Neural progenitor cell (in vitro differentiated cells): ENCODE measurements at places on chromosomes 4 and X. TPM values are rescaled to one million over a fixed set of nuclear protein-coding genes. Genes with fewer than 3 reads are reported as not detected.

- no peaks in the 10 kb centered on the region for H3K4me1 ChIP-seq
- H3K36me3 ChIP-seq = no peaks in the 10 kb centered on the region
- peaks cover 1% of the 10 kb centered on the region for H3K27me3 ChIP-seq
- no peak overlapping the region for H3K4me3 ChIP-seq
Measured at GRCh38 chr4:109294006-109294405, 8.5 kb downstream of the COL25A1 start.

DNA sequence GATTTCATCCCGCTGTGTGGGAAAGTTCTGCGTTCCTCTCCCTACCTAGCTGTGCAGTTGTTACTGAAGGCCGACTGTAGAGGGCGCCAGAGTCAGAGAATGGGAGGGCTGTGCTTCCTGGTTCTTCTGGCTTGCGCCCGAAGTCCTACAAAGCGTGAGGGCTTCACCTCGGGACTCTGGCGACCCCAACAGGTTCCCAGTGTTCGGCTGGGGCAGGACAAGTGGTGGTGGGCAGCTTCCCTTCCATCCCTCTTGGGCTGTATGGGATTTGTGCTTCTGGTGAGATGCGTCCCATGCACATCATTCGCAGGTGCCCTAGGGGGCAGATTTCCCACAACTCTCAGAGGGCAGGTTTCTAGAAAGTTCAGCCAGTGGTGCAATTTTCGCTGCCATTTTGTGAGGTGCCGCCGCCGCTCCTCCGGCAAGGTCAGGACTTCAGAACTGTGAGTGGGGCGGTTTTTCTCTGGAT is 27.3 kb downstream of the CT45A1 start:
- peak; percentile 5 for DNase-seq
- no peaks in the 10 kb centered on the region for H3K4me1 ChIP-seq
- no peak overlapping the region for H3K4me3 ChIP-seq
- no peak overlapping the region for H3K27ac ChIP-seq

GRCh38 chr4:162865102-162865501 is 301.6 kb downstream of the NAF1 start:
- no peak overlapping the region for H3K4me3 ChIP-seq
- H3K36me3 ChIP-seq = no peaks in the 10 kb centered on the region
- H3K27ac ChIP-seq = no peak overlapping the region
- DNase-seq = no peak

DNA sequence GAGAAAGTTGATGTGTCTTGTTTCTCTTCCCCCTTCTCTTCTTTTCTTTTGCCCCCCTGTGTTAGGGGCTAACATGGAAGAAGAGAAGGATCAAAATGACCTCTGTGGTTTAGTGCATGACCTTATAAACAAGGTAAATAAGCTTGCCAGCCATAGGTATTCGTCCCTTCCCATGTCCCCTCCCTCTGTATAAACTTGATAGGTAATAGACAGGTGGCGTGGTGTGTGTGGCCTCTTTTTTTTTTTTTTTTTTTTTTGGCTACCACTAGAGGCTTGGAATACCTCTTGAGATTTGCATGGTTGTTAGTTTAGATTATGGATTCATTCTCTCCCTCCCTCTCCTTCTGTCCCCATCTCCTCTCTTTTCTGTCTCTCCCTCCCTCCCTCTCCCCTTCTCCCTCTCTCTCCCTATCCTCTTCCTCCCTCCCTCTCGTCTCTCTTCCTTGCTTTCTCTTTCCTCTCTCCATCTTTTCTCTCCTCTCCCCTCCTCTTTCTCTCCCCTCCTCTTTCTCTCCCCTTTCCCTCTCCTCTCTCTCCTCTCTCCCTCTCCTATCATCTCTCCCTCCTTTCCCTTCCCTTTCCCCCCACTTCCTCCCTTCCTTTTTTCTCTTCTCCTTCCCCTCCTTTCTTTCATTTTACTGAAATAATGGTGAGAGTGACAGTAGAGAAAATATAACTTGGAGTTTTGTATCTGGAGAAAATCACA is 134.4 kb downstream of the AFF1 start:
- H3K27me3 ChIP-seq = no peaks in the 10 kb centered on the region
- H3K27ac ChIP-seq = no peak overlapping the region
- peaks cover 19% of the 10 kb centered on the region for H3K4me1 ChIP-seq
- no peaks in the 10 kb centered on the region for H3K36me3 ChIP-seq
- no peak for DNase-seq

- DNase-seq = peak; percentile 36
- H3K4me1 ChIP-seq = peaks cover 36% of the 10 kb centered on the region
- H3K27ac ChIP-seq = no peak overlapping the region
- no peak overlapping the region for H3K4me3 ChIP-seq
- H3K27me3 ChIP-seq = no peaks in the 10 kb centered on the region
Measured at GRCh38 chrX:107731831-107732502, 43.6 kb downstream of the TSC22D3 start.

DNA sequence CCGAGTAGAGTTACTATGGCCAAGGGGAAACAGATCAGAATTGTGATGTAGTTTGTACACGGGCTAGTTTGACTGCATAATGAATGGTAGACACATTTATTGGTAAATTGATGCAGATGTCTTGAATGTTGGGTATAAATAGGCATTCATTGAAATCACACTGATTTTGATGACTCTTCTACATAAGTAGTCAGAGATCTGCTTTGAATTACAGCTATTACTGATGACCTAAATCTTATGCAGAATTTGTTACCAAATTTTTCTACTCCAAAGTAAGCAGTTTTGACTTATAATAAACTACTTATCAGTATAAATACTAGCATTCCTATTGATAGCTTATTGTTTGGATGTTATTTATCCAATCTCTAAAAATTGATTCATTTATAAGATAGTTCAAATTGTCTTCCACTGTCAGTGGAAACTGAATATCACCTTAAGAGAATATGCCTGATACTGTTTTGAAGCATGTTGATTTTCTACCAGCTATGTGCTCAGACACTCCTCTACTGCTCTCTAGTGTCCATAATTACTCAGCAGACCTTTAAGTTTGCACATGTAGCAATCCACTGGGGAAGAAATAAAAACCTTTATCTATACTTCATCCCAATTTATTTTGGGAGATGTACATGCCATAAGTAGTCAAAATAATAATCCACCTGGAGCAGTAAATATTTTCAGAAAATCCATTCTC is 120.3 kb downstream of the RASL11B start:
- no peak overlapping the region for H3K27ac ChIP-seq
- H3K4me3 ChIP-seq = no peak overlapping the region

DNA sequence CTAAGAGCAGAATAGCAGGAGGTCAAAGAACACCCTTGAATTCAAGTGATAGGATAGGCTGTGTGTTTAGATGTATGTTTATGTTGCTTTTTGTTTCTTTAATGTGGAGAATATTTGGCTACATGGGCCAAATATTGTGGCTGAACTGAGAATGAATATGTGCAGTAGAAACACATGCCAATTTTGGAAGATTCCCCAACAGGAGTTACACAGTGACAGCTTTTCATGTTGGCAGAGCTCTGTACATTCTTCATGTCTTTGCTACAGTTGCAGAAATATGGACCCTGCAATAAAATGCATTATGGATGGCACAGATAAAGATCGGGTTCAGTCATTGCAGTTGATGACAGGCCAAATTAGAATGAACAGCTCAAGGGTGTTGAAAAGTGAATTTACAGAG is 82.8 kb upstream of the SLC4A4 start:
- H3K4me3 ChIP-seq = no peak overlapping the region
- H3K4me1 ChIP-seq = no peaks in the 10 kb centered on the region
- H3K27ac ChIP-seq = no peak overlapping the region
- DNase-seq = no peak

DNA sequence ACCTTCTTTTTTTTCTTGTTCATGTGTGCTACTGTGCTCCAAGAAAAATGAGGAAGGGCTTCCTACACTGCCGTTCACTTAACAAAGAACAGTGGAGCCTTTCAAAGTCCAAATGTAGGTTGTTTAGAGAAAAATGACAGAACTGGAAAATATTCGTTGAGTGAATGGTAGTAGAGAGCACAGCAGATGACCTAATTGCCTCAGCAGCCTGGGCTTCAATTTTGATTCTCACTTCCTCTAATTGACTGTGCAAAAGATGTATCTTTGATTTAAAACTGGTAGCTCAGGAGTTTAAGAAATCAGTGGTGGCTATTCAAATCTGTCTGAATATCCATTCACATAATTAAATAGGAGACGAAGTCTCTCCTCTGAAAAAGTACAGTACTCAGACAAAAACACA is 5.2 kb downstream of the NLGN4X start:
- H3K27me3 ChIP-seq = no peaks in the 10 kb centered on the region
- no peaks in the 10 kb centered on the region for H3K36me3 ChIP-seq
- H3K4me3 ChIP-seq = no peak overlapping the region
- H3K4me1 ChIP-seq = no peaks in the 10 kb centered on the region
- DNase-seq = no peak
- no peak overlapping the region for H3K27ac ChIP-seq

- no peaks in the 10 kb centered on the region for H3K36me3 ChIP-seq
- no peak overlapping the region for H3K27ac ChIP-seq
- H3K4me3 ChIP-seq = no peak overlapping the region
- H3K27me3 ChIP-seq = no peaks in the 10 kb centered on the region
Measured at GRCh38 chrX:68571610-68572311, 72.9 kb downstream of the YIPF6 start.

- no peak overlapping the region for H3K27ac ChIP-seq
- H3K27me3 ChIP-seq = no peaks in the 10 kb centered on the region
- peaks cover 5% of the 10 kb centered on the region for H3K4me1 ChIP-seq
- H3K36me3 ChIP-seq = no peaks in the 10 kb centered on the region
- no peak for DNase-seq
- H3K4me3 ChIP-seq = no peak overlapping the region
Measured at GRCh38 chr4:88189418-88189738, 30.9 kb upstream of the ABCG2 start.

DNA sequence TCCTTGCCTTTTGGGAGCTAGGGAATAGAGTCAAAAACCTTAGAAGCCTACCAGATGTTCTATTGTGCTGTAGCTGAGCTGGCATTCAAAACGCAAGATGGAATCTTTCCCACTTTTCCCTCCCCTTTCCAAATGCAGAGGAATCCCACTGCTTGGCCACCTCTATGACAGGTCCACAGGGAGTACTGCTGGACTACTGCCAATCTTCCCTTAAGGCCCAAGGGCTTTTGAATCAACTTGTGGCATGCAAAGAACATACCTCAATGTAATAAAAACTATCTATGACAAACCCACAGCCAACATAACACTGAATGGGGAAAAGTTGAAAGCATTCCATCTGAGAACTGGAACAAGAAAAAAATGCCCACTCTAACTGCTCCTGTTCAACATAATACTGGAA is 139.2 kb upstream of the AGTR2 start:
- no peak overlapping the region for H3K27ac ChIP-seq
- H3K4me1 ChIP-seq = no peaks in the 10 kb centered on the region
- H3K4me3 ChIP-seq = no peak overlapping the region
- no peak for DNase-seq
- H3K27me3 ChIP-seq = no peaks in the 10 kb centered on the region

DNA sequence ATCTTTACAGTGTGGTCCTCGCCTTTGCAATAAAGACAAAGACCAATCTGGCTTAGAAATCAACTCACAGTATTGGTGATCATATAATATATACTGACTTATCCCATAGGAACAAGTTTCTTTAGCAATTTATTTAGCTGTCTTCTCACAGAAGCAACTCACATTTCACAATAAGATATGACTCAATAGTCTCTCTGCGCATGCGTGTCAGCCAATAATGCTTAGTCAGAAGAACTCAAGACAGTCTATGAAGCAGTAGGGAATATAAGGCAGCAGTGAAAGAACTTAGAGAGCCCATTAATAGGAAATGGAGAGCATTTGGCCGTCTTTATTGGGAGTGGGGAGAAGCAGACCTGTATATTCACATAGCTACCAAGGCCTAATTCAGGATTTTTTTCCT is 216.7 kb downstream of the IL13RA2 start:
- no peak overlapping the region for H3K4me3 ChIP-seq
- H3K27ac ChIP-seq = no peak overlapping the region
- no peaks in the 10 kb centered on the region for H3K27me3 ChIP-seq

DNA sequence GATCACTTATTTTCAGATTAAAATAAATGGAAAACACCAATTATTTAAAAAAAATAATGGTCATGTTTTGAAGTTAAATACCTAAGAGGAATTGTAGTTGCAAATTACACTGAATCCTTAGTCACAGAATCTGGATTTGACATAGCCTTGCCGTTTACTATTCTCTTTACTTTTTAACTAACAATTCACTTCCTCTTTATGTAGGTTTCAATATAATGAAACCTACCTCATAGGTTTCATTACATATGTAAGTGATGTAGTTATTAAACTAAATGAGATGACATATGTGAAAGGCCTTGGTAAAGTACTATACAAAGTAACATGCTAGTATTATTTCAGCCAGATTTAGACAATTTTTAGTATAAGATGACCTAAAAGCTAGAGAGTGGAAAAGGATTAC is 6.5 kb downstream of the SPP1 start:
- H3K27me3 ChIP-seq = no peaks in the 10 kb centered on the region
- H3K4me1 ChIP-seq = no peaks in the 10 kb centered on the region
- H3K36me3 ChIP-seq = no peaks in the 10 kb centered on the region
- no peak for DNase-seq
- H3K27ac ChIP-seq = no peak overlapping the region
- no peak overlapping the region for H3K4me3 ChIP-seq

- no peak for DNase-seq
- H3K27me3 ChIP-seq = peaks cover 87% of the 10 kb centered on the region
- no peaks in the 10 kb centered on the region for H3K36me3 ChIP-seq
- H3K4me1 ChIP-seq = peaks cover 9% of the 10 kb centered on the region
- H3K27ac ChIP-seq = no peak overlapping the region
Measured at GRCh38 chrX:643911-644303, 13.3 kb downstream of the SHOX start.

GRCh38 chrX:130805903-130806302 is 97.1 kb downstream of the ENOX2 start:
- no peaks in the 10 kb centered on the region for H3K4me1 ChIP-seq
- H3K27me3 ChIP-seq = no peaks in the 10 kb centered on the region
- no peaks in the 10 kb centered on the region for H3K36me3 ChIP-seq
- H3K4me3 ChIP-seq = no peak overlapping the region
- DNase-seq = no peak

- H3K4me1 ChIP-seq = peaks cover 13% of the 10 kb centered on the region
- H3K27me3 ChIP-seq = no peaks in the 10 kb centered on the region
- H3K4me3 ChIP-seq = no peak overlapping the region
- H3K27ac ChIP-seq = no peak overlapping the region
- no peak for DNase-seq
Measured at GRCh38 chr4:124589786-124590185, 122.7 kb downstream of the ANKRD50 start.

- DNase-seq = peak; percentile 92
- H3K4me1 ChIP-seq = peaks cover 11% of the 10 kb centered on the region
- H3K27ac ChIP-seq = peak overlapping the region; percentile 82
- peak overlapping the region; percentile 18 for H3K4me3 ChIP-seq
Measured at GRCh38 chr4:121711263-121712000, 14.7 kb upstream of the ANXA5 start.

CXCL13 gene
- total RNA-seq = not detected in 2 replicates

SLC39A8 gene
- 6.9 and 7.3 TPM in 2 replicates for total RNA-seq

AREG gene
- total RNA-seq = not detected in 2 replicates

F8A3 gene
- 0.73 and 3.5 TPM in 2 replicates for total RNA-seq

UGT2B11 gene
- not detected in 2 replicates for total RNA-seq

ZNF711 gene
- total RNA-seq = 34.7 and 55.4 TPM in 2 replicates

FHDC1 gene
- total RNA-seq = 3.0 and 4.8 TPM in 2 replicates

REELD1 gene
- total RNA-seq = 0.06 TPM in 1 of 2 replicates, not detected in the other
